Activated CD8-positive, alpha-beta memory T cell treated with anti-CD3 and anti-CD28 coated beads for 1 hour (primary cell): ENCODE measurements at places on chromosomes 5 and 9.

GRCh38 chr5:179729727-179730126 is 2.9 kb upstream of the MAML1 start:
- no peak for DNase-seq

GRCh38 chr9:127555840-127556820 is 55.9 kb upstream of the STXBP1 start:
- peak; percentile 24 for DNase-seq

DNA sequence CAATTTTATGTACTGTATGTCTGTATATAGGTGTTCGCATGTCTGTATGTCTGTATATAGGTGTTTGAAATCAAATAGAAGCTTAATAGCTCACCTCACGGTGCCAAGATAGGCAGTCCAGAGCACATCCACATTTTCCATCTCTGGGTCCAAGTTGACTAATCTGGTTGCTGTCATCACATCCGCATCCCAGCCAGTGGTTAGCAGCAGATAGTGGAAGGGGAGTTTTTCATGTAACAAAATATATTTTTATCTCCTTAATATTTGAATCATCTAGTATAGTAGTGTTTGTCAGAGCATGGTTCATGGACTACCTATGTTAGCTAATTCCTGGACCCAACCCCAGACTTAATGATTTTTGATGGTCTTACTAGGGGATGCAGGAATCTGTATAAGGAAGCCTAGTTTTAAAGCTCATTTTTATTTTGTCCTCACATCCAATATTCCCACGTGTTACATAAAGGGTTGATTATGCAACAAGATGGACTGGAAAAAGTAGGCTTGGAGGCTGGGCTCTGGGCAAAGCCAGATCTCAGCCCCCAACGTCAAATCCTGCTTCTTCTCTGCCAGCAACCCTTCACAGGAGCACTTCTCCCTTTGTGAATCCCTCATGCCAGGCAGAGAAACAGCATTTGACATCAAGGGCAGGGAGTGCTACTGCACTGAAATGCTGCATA is 219.7 kb downstream of the ZSWIM6 start:
- no peak for DNase-seq

DNA sequence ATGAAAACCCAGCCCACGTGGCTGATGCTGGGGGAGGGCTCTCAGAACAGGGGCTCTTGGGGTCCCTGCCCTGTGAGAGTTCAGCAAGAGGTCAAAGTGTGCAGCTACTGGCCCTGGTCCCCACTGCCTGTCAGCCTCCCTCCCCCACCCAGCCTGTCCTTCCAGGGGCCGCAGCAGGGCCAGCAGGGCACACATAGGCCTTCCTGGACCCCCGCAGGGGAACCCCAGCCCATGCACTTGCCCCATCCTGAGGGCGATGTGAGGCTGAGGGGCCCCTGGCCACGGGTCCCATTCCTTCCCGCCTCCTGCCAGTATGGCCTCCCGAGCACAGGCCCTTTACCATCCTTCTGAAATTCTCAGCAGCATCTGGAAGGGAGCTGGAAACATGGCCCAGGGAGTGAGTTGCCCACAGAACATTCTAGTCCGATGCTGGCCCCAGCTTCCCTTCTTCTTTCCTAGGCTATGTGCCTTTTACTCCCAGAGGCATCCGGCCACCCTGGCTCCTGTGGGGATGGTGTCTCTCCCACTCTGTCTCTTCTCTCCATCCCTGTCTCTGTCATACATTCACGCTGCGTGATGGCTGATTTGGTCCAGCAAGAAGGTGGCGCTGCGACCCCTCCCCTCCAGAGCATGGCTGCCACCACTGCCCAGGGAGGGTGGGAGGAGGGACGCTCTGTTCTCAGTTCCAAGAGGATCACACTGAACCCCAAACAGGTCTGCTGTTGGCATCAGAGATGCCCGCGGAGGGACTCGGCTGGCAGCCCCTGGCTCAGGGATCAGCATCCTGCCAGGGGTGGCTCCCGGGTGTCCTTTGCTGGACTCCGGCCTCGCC is 19.6 kb downstream of the MRPL36 start:
- DNase-seq, result no peak

- no peak for DNase-seq
These were observed 106.3 kb downstream of the SLC1A3 start for GRCh38 chr5:36712706-36713105.

DNA sequence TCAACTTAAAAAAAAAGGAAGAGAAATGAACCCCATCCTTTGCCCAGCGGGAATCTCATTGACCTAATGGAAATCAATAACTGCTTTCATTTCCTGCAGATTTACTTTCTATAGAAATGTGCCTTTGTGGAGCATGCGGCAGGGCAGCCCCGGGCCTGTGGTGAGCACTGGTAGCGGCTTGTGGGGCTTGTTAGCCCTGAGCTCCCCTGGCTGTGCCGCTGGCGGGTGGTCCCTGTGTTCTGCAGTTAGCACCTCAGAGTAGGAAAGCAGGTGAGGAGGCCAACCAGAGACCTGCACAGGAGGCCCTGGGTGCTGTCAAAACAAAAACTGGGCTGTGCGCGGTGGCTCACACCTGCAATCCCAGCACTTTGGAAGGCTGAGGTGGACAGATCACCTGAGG is 76.8 kb upstream of the CDK20 start:
- DNase-seq, result no peak

DNA sequence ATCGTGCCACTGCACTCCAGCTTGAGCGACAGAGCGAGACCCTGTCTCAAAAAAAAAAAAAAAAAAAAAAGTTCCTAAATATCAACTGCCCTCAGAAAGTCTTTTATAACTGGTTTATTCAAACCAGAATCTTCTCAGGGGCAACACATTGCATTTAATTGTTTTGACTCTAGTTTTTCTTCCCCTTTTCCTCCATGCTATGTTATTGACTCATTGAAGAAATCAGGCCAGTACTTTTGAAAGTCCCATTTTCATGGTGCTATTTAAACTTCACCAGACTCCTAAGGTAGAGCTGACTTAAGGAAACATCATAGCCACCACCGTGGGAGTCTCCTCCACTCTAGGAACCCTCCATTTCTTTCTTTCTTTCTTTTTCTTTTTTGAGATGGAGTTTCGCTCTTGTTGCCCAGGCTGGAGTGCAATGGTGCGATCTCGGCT is 83.1 kb upstream of the IL6ST start:
- no peak for DNase-seq
